Hematopoietic multipotent progenitor cell treated with erythropoietin and hydrocortisone succinate and interleukin-3 and kit ligand, for 8 days (in vitro differentiated cells): ENCODE measurements at places on chromosomes 4 and X.
A peak's percentile ranks its signal among the peaks of the same experiment; 100 is the strongest.

DNA sequence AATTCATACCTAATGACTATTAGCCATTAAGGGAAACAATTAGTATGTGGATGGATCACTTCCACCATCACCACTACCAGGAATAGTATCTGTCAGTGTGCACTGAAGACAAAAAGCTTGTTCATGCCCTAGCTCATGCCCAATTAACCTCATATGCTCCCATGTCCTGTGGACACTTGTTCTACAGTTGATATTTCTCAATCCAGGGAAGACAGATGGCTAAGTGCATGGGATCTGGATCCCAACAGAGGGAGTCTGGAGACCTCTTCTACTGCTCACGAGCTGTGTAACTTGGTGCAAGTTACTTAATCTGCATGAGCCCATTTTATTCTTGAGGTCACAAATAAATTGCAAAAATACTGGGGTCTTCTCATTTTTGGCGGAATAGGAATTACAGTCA lies 23.7 kb downstream of the AMOT start:
- no peak for DNase-seq

DNA sequence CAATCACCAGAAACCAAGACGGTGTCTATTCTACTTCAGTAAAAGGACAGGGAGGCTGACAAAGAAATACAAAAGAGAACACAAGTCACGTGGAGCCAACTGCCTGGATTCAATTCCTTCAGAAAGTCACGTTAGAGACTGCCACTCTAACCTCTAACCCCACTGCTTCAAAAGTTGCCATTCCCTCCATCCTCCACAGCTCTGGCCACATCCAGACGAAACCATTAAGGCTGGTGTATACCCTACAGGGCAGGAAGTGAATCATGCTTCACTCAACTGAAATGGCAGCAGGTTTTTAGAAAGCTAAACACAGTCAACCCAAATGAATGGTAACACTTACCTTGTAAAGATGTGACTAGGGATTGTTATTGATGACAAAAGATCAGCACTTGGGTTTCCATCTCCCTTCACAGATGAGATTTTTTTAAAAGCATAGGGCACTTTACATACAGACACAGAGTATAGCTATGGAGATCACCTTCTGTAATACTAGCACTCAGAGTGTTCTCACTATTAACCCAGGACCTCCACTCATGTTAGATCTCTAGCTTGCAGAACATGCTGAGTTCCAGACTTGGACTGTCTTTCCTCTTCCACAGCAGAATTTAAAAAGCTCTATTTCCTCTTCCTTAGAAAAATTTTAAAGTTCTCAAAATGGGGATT lies 37.4 kb downstream of the MAML3 start:
- DNase-seq, result no peak

DNA sequence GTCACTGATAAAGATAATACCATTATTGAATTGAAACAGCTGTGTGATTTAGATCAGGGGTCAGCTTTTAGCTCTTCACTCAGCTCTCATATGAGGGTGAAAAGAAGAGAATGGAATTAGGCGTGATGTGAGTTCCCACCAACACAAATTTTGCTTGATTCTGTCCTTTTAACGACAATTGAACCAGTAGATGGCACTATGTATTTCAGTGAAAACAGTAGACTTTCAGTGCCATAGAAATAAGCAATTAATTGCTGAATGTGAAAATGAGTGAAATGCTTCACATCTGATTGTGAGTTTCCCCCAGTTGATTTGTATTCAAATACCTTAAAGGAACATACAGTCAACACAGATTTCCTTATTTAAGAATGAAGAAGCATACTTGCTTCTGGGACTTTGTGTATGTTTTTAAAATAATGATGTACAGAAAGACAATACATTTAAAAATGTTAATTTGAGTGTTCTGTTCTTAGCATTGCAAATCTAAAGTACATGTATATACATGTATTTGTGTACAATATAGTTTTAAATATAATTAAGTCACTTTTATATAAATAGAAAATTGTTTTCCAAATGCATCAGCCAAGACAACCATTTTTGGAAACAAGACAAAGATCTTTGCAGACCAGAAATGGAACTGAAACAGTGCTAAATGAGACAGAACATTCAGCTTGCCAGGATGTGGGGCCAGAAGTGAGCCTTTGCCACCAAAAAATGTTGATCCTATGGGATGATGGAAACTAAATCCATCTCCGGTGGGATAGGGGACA lies 178.8 kb downstream of the SNCA start:
- peak; percentile 59 for DNase-seq

- DNase-seq, result peak; percentile 24
Measured at GRCh38 chr4:85127653-85128052, 161.2 kb upstream of the WDFY3 start.

GRCh38 chr4:159175085-159175988 lies 72.5 kb downstream of the RAPGEF2 start:
- DNase-seq, result peak; percentile 85

- no peak for DNase-seq
Measured at GRCh38 chr4:151417164-151417571, 8.2 kb downstream of the FHIP1A start.

DNA sequence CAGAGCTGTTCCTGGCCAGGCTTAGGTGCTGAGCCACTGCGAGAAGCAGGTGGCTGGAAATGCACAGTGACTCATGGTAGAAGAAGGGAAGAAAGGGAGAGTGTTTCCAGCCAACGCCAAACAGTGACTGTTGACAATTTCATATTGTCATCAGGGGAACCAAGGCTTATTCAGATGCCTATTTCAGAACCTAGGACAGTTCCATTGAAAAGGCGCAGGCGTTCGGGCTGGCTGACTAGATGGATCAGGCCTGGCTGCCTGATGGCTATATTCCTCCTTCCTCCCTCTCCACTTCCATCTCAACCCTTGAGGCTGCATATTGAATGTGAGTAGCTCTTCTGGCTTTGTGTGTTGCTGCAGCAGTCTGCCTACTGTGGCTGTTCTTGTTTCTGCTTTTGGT lies 73.0 kb upstream of the FRMPD4 start:
- DNase-seq, result no peak

- DNase-seq, result peak; percentile 56
Measured at GRCh38 chr4:151100531-151100930, 1.1 kb downstream of the RPS3A start.

DNA sequence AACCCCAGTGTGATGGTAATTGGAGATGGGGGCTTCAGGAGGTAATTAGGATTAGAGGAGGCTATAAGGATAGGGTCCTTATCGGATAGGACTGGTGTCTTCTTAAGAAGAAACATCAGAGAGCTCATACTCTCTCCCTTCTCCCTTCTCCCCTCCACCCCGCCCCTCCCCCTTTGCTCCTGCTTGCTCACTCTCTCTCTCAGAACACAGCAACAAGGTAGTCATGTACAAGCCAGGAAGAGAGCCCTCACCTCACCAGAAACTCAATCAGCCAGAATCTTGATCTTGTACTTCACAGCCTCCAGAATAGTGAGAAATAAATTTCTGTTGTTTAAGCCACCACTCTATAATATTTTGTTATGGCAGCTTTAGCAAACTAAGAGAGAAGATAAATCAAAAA lies 4.5 kb downstream of the DDX60L start:
- DNase-seq, result peak; percentile 10

- DNase-seq, result no peak
Measured at GRCh38 chr4:139503622-139504166, 49.8 kb downstream of the RAB33B start.

DNA sequence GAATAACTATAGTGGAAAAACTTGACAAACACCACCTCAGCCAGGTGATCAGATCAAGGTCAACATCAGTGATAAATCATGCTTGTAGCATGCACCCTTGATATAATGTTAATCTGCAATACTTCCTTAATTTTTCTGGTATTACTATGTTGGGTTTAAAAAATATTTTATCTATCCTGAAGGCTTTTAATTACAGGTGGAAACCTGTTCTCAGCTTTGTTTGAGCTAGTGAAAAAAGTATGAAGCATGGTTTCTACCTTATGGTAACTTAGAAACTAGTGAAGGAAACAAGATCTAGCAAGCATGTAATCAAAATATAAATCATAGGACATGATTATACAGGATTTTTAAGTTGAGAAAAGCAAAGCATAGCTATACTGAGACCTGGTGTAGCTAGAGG lies 26.6 kb downstream of the MAOA start:
- no peak for DNase-seq

DNA sequence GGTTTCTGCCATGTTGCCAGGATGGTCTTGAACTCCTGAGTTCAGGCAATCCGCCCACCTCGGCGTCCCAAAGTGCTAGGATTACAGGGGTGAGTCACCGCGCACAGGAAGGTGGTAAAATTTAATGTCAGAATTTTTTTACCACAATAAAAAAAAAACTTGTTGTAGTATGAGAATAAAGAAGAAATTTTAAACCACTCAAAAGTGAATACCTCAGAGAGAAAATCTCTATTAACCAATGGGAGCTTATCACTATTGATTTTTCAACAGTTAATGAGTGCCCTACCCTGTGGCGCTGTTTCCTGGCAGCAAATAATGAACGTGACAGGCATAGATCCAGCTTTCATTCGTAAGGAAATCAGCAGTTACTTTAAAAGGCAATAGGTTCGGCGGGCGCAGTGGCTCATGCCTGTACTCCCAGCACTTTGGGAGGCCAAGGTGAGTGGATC lies 32.7 kb upstream of the SLC25A4 start:
- no peak for DNase-seq

GRCh38 chr4:89023140-89023539 lies 33.8 kb downstream of the FAM13A start:
- DNase-seq, result no peak

- no peak for DNase-seq
Measured at GRCh38 chrX:97637289-97637688, 753.6 kb downstream of the RPA4 start.

- no peak for DNase-seq
Measured at GRCh38 chr4:40185830-40186664, 10.8 kb upstream of the RHOH start.

DNA sequence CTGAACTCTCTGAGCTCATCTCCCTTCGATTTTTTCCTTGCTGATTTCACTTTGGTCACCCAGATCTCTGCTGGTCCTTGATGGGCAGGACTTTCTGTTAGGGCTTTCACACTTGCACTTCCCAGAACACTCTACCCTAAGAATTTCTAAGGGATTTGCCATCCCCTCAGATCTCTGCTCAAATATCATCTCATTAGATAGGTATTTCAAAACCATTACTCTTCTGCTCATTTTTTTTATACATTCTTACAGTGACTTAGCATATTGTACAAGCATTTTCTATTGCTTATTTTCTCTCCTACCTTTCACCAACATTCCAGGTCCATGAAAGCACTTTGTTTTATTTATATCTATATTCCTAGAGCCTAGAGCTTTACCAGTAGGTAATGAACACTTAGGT lies 913.3 kb downstream of the PDHA2 start:
- no peak for DNase-seq

- DNase-seq, result no peak
Measured at GRCh38 chr4:101259876-101260275, 87.5 kb downstream of the PPP3CA start.

DNA sequence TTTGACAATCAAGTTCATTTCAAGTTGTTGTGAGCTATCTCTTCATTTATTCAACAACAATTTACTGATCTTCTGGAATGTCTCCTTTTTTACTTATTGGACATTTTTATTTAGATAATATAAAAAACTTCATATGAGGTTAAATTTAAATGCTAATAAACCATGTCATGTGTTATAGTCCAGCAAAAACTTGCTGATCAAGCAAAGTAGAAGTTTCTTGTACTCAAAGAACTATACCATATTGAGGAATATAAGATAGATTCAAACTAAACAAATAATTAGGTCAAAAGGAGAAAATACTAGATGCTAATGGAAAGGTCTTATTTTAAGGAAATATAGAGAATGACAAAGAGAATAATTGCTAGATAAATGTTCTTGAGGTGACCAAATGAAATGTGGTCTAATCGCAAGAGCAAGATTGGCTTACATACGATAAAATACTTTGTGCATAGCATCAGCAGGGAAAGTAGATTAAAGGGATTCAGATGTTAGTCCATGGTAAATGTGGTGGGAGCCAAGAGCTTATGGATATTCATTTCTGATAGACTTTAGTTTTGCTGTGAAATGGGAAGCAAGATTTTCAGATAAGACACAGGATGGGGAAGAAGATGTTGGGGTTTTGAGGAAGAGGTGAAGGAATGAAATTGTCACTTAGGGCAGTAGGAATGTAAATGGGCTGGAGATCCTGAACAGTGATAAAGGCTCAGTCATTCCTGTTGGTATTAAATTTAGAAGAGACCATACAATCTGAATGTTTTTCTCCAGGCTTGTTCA lies 229.5 kb downstream of the MAPK10 start:
- DNase-seq, result no peak

- DNase-seq, result no peak
Measured at GRCh38 chr4:129393976-129394375, 298.0 kb downstream of the C4orf33 start.

DNA sequence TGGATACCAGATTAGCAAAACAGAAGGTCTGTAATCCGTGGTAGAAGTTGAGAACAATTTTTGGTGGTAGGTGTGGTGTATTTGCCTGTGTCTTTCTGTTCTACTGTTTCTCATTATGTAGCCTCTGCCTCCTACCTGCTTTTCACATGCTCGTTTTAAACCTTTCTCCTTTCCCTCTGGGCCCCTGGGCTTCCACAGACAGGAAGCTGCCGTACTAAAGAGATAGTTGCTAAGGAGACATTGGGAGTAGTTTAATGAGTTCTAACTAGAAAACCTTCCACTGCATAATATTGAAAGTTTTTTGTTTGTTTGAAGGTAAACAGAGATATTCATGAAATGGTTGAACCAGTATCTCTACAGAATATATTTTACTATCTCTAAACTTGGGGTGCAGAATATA lies 107.8 kb downstream of the STOX2 start:
- peak; percentile 33 for DNase-seq

DNA sequence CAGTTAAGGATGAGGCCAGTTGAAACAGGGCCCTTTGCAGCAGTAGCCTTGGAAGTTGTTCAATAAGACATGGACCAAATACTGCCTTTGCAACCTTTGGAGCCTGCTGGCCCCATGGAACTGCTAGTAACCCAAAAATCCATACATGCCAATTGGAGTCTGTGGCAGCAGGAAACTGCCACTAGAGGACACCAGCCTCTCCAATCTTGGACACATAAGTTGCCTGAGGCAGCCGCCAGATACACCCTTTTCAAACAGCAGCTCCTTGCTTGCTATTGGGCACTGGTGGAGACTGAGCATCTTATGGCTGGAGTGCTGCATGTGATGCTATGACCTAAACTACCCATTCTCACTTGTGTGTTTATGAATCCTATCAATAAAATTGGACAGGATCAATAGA lies 14.8 kb upstream of the LAP3 start:
- DNase-seq, result peak; percentile 34

- peak; percentile 90 for DNase-seq
Measured at GRCh38 chrX:53039236-53039635, 9.4 kb upstream of the GPR173 start.

DNA sequence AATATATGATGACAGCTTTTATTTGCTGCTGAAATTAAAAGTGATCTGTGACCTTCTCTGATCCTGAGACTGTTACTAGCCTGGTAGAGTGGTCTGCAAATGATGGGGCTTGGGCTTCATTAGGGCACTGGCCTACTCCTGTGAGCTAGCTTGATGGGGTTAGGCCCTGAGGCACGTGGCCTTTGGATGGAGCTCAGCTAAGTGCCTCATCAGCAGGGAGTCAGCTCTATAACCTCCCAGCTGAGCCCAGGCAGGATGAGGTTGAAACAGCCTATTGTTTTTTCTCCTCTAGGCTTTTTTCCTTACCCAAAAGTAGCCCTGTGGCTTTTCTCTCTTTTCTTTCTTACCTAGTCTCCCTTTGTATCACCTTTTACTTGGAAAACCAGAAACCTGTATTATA lies 92.2 kb downstream of the AFF2 start:
- no peak for DNase-seq

- no peak for DNase-seq
Measured at GRCh38 chr4:97507587-97508245, 635.6 kb downstream of the STPG2 start.

GRCh38 chrX:12970691-12971202 lies 4.2 kb upstream of the TMSB4X start:
- DNase-seq, result peak; percentile 70
